ENCODE measurements at places on chromosomes 3 and 15. TPM values are rescaled to one million over a fixed set of nuclear protein-coding genes. Genes with fewer than 3 reads are reported as not detected.

GRCh38 chr15:34126522-34126921, 24.6 kb downstream of the PGBD4 start:
- DNase-seq = no peak

CORO2B gene
- polyA plus RNA-seq = 22.7 TPM

ZNF385D gene
- polyA plus RNA-seq = 18.0 TPM

DNA sequence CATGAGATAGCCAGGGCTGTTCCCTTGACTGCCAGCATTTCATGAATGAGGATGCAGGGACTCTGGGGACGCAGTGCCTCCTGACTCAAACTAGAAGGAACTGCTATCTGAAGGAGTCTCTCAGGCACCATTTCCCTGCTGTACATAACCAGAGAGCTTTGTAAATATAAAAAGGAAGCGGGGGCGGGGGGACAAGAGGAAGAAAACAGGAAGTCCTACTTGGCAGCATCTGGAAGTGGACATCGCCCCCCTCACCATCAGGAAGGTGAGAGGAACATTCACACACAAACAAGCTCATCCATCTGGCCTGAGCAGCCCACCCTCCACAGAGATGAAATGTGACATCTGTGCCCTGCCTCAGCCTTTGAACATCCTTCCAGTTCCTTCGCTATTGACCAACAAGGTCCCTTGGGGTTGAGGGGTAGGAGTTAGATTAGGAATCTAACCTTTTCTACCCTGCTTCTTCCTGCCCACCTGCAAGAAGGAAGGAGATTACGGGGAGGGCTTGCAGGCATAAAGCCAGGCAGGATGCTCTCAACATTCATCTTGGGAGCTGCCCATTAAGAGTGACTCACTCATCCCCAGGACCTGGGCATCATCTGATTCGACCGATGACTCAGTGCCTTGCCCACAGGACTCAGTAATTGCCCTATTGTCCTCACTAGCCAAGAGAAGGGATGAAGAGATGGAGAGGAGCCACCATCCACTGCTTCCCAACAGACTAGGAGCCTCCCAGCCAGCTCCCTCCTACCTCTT, 31.9 kb downstream of the SH3BP5 start:
- no peak for DNase-seq

- no peak for DNase-seq
These were observed 14.4 kb downstream of the TMOD2 start for GRCh38 chr15:51765751-51766150.

FAM81A gene
- polyA plus RNA-seq = 21.1 TPM

SHF gene
- polyA plus RNA-seq = 19.5 TPM

- DNase-seq = no peak
These were observed 21.6 kb upstream of the PLXNA1 start for GRCh38 chr3:126961191-126961790.

DUSP7 gene
- 14.3 TPM for polyA plus RNA-seq

DNA sequence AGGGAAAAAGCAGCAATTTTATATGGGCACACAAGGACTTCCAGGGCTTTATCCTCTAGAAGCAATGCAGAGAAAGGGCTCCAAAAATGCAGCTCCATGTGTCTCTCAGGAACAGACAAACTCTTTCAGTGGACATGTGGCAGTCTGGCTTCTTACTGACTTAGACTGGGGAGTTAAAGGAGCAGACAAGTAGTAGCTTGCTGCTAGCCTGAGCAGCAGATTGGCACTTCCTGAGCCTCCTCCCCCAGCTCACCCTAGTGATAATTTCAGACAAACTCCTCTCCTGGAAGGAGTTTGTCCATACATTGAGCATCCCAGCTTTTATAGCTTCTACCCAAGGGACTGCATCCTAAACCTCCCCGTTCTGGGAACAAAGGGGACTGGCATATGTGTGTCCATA, 101.7 kb upstream of the MANF start:
- no peak for DNase-seq

DNA sequence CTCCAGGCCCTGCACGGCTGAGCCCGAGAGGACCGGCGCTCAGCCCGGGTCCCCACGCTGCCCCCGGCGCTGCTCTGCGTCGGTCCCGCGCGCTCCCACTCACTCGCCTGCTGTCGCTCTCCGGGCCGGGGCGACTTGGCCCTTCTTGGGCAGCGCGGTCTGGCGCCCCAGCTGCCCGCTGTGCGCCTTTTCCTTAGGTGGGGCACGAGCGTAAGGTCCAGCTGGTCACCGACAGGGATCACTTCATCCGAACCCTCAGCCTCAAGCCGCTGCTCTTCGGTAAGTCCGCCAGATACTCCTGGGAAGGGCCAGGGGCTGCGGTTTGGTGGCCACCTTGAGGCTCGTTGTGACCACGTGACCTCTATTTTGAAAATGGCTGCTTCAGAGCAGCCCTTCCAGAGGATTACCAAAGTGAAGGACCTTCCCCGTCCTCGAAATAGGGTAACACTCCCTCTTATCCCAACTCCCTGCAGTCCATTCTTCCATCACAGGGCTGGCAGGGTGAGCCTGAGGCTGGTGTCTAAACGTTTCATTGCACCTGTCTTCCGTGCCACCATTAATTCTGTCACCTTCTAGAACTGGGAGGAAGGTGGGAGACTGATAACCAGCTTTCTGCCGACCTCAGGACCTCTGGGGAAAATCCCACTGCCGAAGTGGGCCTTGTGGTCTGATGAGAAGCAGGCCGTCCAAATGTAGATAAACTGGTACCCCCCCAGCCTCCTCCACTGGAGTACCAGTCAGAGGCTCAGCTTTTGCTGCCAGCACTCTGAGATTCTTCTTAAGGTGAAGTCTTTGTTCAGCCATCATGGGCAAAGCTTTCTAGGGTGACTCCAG, 812 bp downstream of the P4HTM start:
- DNase-seq = no peak
